ENCODE measurements at places on chromosomes 11 and 22.

DNA sequence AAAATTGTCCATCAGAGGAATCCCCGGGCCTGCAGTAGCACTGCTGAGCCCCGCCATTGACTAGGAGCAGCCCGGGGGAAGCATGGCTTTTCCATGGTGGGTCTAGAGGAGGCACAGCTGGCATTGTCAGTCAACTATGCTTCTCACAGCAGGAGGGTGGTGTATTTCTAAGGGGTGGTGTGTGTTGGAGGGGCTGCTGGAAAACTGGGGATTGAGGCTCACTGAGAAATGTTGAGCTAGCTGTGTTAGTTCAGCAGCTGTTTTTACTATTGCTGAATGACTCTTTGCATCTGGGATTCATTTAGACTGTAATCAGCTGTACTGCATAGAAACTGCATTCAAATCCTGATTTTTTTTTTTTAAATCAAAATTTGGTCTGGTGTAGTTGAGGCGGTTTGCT, 5.6 kb downstream of the DDX10 start:
- DNase-seq: no peak

DNA sequence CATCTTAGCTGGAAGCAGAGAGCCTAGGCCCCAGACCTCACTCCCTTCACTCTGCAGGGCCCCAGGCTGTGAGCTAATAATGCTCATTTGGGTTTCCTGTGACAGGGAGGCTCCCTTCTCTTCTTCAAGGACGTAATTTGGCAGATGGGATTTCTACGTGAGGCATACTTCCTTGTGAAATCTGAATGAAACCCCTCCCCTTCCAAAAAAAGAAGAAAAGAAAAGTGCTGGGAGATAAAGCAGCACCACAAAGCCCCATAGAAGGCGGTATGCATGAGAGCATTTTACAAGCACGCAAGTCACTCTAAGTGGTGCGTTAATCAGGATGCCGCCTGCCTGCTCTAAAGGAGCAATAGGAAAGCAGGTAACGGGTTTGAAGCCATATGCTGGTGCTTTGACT, 5.7 kb downstream of the P2RX3 start:
- DNase-seq: no peak

DNA sequence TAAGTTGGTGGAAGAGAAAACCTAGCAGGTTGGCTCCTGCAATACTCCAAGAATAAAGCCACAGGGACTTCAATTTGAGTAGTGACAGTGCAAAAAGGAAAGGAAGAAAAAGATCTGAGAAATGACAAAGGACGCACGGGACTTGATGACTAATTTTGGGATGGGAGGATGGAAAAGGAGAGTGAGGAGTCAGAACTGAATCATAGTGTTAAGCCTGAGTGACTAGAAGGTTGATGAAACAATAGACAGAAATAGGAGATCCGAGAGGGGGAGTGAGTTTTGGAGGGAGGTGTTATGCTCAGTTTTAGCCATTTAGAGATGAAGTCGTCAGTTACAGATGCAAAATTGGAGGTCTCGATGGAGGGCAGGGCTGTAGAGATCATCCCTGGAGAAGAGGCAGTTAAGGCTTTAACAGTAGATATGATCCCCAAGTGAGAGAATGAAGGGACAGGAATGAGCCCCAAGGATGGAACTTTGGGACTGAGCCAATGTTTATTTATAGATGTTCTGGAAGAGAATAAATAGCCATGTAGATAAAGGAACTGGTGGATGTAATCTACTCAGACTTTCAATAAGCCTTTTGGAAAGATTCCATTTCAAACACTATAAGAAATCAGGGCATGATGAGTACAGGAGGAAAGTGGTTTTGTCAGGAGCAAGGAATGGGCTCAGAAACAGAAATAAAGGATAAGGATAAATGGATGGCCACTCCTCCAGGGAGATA, 108.9 kb upstream of the NCAM1 start:
- DNase-seq: no peak

DNA sequence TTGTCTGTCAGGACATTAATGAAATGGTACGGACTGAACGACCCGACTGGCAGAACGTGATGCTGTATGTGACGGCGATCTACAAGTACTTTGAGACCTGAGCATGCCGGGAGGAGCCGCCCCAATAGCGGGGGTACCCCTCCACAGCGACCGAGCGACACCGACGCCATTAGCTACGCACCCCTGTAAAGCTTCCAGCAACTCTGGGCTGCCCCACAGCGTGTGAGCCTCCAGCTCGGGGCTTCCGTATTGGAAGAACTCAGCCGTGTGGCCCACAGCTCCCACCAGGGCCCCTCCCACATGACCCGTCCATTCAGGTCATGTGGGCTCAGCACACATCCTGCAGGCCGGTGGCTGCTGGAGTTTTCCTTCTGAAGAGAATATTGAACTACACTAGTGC, 12.9 kb upstream of the ADORA2A start:
- DNase-seq: no peak

DNA sequence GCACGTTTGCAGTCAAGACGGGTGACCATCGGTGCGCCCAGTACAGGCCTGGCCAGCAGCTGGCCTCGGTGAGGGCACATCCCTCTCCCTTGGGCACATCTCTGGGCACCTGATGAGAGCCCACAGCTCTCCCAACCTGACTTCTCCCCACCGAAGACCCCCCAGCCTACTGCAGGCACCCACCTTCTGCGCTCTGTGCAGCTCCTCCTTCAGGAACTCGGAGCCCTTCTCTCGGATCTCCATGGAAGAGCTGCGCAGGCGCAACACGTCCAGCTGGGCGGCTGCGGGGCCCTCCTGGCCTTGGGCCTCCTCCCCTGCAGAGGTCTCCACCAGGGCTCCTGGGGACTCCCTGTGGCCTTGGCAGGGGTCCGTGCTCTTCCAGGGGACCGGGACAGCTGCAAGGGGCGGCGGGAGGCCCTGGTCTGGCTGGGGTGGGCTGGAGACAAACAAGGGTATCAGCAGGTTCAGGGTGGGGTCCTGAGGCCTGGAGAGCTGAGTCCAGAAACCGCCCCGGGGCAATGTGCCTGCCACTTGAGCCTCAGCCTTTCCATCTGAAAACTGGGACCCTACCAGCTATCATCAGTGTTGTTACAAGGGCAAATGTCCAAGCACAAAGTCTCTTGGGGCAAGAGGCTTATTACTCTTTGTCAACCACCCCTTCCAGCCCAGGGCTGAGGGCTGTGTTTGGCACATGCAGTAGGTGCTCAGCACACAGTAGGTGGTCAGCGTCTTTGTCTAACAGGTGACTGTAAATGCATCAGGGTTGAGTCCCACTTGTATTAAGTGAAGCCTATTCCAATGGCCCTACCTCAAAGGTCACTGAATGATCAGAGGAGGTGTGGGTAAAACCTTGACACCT, 9.3 kb downstream of the RAB3IL1 start:
- no peak for DNase-seq

GRCh38 chr22:20583471-20583922, 76.1 kb downstream of the MED15 start:
- DNase-seq: no peak

- DNase-seq: no peak
Observed at GRCh38 chr22:47851586-47851985, 1089.1 kb downstream of the TBC1D22A start.

GRCh38 chr22:31475800-31476199, 13.8 kb downstream of the EIF4ENIF1 start:
- DNase-seq: no peak

- no peak for DNase-seq
Observed at GRCh38 chr11:7889985-7890384, 41.1 kb downstream of the OR10A6 start.

DNA sequence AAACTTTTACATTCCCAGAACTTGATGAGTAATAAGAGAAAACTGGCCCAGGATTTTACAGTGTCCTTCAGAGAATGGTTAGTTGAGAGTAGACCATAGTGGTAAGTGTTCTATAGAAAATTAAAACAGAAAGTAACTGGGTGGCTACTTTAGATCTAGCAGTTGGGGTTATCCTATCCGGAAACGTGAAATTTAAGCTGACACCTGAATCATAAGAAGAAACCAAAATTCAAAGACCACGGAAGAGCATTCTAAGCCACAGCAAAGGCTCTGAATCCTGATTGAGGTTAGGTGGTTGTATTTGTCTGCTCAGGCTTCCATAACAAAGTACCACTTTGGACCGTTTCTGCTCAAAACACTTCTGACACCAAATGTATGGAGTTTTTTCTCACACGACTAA, 34.0 kb downstream of the TTC17 start:
- DNase-seq: no peak

DNA sequence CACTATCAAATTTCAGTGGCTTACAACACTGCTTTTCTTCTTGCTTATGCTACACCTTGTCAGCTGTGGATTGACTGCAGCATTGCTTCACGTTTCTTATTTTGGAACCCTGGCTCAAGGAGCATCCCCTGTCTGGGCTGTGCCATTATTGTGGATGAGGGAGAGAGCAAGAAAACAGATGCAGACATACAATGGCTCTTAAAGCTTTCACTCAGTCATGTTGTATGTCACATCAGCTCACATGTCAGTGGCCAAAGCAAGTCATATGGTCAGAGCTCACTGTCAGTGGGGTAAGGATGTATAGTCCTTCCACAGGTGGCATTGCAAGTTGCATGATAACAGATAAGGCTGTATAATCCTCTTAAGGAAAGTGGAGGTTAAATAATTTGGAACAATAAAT, 10.0 kb downstream of the ARHGEF12 start:
- no peak for DNase-seq

DNA sequence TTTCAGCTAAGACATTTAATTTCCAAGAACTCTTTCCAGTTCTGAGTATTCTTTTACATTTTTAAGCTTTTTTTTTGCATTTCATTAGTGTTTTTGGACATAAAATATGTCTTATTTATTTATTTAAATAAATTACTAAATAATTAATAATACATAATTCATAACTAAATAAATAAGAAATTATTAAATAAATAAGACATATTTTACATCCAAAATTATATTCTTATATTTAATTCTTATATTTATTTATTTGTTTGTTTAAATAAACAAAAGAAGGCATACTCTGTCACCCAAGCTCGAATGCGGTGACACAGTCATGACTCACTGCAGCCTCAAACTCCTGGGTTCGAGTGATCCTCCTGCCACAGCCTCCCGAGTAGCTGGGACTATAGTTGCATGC, 3.1 kb upstream of the MMP27 start:
- DNase-seq: no peak

DNA sequence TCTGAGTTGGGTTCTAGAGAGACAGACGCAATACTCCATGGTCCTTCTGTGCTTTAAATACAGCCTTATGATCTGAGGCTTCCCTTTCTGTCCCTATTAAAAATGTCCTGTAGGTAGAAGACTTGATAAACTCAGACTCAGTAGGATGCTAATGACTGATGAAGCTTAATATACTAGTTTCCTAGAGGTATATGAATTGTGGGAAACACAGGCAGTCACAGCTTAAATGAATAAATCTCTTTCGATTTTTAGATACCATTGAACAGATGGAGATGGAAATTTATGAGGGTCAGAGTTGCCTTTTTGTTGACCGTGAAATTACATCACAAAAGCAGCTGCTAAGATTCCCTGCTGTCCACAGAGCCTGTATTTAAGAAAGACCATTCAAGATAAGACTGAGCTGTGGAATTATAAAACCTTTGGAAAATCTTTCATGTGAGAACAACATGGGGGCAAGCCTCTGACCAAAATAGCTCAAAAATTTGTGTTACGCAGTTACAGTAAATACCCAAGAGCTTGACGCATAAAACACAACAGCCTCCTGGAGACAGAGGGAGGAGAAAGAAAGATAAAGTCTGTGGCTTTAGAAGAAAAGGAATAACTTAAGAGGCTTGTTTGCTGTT, 172.3 kb downstream of the AASDHPPT start:
- DNase-seq: no peak

DNA sequence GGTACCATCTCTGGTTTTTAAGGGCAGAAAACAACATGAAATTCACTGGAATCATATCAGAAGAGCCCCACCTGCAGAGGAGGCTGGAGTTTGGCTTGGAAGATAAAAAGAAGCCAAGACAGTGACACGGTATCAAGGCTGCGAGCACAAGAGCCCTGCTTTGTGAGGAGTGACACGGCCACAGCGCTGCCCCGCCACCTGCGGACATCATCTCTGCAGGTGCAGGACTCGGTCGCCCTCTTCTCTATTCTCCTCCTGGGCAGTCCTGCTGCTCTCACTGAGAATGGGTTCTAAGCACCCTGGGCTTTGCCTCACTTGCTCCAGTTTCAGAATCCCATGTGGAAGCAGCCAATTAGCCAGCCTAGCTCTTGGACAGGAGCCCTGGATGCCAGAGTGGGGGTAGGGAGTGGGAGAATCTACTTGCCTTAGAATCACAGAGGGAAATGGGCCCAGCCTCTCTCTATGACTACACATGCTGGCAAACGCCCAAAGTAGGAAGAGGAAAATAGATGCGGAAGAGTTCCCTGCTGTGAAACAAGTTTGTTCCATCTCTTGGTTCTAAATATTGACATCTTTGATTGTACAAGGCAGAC, 17.1 kb downstream of the APOL4 start:
- no peak for DNase-seq

DNA sequence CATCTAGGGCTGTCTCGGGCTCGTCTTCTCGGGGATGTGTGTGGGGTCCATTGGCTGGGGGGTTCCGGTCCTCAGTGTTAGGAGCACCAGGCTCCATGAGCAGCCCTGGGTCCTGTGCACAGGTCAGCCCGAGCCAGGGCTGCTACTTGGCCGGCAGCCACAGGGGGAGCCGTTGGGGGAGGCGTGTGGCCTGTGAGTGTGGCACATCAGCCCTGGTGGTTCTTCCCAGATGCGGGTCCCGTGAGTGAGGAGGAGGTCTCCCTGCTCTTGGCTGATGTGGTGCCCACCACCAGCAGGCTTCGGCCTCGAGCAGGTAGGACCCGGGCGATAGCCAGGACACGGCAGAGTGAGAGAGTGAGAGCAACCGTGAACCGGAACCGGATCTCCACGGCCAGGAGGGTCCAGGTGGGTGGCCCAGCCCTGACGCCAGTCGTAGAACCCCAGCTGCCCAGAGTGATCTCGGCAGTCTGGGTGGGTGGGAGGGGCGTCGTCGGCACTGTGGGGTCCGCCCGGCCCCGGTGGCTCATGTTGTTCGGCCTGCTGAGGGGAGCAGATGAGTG, 18.5 kb downstream of the IRF7 start:
- no peak for DNase-seq

DNA sequence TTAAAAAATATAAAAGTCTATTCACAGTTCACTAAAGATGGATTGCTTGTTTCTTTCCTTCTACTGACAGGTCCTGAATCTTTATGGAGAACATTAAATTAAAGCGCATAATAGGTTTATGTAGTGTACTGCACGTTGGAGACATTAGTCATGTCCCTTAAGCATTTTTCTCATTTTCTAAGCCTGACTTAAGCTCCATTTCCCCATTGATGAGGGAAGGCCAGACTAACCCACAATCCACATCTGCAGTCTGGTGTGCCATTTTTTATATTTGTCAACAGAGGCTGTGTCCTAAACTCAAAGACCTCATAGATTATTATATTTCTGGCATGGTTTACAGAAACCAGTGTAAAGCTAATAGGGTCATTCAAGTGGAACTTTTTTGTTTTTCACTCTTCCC, 39.9 kb downstream of the CADM1 start:
- no peak for DNase-seq

GRCh38 chr11:73270016-73270854, 1.9 kb upstream of the P2RY6 start:
- no peak for DNase-seq

Data from prostate gland (tissue), 2 donors.